ENCODE measurements at places on chromosomes 11 and 22.

- no peak for DNase-seq
Measured at GRCh38 chr11:1228921-1229451, 6.1 kb downstream of the MUC5B start.

DNA sequence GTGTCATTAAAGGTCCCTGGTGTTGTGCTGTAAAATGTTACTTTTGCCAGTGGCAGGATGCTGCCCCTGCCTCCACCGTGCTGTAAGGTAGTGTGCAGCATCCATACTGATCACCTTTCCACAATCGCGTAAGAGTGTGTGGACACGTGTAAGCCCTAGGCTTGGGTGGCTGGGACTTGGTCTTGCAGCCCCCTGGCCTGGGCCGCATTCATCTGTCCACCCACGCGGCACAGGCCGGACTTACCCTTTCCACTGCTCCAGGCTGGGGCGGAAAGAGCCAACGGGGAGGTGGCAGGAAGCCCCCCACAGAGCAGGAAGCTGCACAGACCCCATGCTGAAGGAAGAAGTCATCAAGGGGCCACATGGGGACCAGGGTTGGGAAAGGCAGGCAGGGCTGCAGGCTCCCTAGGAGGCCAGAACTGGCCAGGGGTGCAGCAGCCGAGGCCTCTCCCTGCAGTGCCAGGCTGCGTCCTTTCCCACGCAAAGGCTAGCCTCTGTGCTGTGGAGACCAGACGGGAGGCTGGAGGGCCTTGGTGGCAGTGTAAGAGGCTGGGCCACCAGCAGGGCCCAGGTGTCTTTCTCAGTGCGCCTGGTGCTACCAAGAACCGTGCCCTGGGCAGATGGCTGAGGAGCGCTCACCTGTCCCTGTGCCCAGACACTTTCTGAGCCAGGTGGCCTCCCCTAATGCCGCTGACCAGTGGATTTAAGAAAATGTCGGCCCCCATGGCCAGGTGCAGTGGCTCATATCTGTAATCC is 11.7 kb upstream of the TMEM191C start:
- DNase-seq = no peak

DNA sequence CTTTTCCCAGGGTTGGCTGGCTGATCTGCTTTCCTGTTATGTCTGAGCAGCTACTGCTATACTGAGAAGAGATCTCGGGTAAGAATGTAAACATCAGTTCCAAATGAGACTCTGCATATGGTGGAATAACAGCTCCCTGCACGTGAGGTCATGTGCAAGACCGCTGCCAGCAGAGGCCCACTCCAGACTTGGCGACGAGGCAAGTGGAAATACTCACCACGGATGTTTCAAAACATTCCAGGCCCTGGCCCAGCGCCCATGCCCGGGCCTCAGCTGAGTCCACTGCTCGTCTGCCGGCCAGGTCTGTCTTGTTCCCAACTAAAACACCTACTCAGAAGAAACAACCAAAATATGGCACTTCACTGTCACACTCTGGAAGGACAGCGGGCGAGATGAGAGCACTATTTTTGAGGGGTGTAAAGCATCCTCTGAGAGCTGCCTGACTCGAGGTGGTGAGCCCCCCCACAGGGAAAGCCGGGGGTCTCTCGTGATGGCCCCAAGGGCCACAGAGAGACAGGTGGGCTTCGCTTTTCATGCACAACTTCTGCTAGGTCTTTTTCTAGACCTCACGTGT is 13.1 kb downstream of the IFT27 start:
- no peak for DNase-seq

DNA sequence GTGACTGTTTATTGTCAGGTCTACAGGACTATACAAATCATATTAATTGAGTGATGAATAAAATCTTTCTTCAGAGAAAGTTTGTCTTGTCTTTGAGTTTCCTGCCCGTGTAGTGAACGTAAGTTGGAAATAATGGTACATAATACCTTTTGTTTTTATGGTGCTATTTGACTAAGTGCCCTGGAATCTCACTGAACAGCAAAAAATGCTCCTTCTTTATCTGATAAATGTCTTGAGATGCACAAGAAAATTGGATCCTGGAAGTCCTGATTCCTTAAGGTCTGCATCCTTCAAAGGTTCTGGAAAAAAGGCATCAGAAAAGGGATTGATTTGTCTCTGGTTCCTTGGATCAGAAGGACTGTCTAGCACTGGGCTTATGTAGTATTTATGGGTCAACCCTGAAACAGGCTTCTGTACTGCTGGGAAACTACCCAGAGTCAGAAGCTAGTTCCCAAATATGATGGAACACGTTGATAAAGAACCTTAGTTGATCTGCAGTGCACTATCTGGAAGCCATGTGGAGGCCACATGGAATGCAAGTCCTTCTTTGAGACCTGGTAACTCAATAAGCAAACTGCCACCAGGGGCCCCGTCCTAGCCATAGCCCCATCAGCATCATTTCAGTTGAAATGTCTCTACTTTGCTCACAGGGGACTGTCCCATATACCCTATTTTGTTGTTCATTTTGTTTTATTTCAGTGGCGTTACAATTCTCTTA is 100.6 kb upstream of the CD44 start:
- DNase-seq = peak; percentile 41

DNA sequence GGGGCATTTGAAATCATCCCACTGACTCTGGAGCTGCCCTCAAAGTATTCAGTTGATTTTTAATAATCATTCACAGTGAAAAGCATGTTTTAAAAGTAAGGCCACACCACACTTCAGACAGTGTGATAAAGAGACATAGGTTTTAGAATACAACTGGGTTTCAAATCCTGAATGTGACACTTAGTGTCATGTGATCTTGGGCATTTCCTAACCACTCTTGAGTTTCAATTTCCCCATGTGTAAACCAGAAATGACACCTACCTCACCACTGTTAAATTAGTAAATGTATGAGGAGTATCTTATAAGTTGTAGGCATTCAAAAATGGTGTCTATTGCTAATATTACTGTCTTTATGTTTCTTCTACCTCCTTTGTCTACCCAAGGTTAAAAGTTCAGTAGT is 5.4 kb downstream of the TMEM123 start:
- DNase-seq = no peak

- no peak for DNase-seq
Measured at GRCh38 chr11:66341502-66342126, 3.3 kb downstream of the BRMS1 start.

DNA sequence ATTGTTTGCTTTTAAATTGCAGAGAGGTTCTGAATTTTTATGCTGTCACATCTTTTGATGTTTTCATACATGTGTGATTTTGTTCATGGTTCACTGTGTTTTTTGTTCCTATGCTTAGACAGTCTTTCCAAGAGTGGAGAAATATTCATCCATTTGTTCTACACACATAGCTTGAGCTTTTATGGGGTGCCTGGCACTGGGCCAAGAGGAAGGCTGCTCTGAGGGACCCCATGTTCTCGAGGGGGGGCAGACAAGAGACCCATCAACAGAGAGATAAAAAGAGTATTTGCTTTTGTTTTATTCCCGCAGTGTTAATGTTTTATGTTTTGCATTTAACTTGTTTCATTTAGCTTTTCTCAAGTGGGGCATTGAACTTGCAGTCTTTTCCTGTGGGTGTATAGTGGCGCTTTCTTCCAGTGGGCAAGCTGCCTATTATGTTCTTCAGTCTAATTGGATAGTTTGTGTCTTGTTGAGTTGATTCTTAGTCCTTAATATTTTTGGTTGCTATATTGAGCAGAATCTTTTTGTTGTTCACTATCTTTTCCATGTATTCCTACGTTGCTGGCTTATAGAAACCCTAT is 57.7 kb downstream of the CABIN1 start:
- DNase-seq = no peak

- DNase-seq = no peak
Measured at GRCh38 chr11:44450295-44450932, 115.0 kb upstream of the CD82 start.
